ENCODE measurements at places on chromosomes 6 and 20.

DNA sequence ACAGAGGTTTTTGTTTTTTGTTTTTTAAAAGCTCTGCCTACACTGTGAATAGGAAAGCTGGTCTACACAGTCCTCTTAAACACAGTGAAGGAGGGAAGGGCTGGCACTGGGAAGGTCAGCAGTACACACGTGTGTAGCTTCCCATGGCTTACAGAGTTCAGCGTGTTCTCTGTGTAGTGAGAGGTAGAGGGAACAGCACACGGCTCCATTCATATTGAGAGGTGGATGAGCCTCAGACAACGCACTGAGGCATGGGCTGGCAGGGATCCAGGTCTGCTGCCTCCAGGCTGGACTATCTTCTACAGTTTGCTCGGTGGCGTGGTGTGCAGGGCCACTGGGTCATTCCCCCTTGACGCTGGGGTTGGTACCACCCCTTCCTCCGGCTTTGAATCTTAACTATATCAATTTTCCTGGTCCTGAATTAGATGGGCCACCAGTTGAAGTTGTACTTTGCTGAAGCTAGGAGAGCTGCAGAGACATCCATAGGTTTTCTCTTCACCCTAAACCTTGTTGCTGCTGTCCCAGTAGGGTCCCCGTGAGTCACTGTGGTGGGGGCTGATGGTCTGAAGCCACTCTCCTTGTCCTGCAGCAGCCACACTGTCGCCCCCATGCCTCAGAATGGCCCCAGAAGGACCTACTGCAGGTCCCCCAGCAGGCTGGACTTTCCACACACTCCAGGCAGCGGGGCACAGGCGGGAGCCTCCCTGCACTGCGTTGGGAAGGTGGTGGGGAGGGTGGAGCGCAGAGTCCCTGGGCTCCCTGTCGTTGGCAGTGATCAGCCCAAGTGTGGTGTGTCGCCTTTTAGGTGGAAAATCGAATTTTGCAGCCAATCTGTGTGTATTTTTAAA is 2.0 kb downstream of the ARFGAP1 start:
- DNase-seq: no peak

GRCh38 chr6:111430605-111431376 is 52.2 kb downstream of the REV3L start:
- DNase-seq: no peak

DNA sequence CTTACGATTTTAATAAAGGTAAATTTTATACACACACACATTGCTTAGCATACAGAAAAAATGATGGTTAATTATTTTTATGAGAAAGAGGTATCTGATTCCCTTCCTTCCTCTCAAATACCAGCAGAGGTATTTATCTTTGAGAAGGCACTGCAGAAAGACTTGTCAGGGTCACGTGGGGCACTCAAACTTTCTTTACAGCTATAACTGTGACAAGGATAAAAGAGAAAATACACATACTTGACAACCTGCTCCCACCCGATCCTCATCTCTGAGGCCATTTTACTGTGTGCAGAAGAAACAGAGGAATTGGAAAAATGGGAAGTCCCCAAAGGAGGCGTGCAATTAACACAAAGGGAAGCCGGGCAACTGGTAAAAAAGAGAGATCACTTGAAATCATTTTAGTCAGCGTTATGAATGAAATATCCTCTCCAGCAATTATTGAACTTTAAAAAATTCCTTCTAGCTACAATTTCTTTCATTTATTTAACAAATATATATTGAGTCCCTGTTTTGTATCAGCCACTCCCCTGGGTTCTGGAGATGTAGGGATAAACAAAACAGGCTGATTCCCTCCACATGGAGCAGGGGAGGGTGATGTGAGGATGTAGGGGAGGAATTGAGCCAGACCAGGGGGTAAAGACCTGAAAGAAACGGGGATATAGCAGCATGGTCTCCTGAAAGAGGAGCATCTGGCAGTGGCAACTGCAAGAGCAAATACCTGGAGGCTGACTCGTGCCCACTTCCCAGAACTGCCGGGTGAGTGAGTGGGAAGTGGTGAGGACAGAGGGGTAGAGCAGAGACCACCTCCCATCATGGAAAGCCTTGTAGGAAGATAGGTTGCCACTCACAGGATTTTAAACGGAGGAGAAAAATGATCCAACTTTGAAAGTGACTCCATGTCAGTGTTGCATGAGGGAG is 510.3 kb downstream of the KIF16B start:
- no peak for DNase-seq

DNA sequence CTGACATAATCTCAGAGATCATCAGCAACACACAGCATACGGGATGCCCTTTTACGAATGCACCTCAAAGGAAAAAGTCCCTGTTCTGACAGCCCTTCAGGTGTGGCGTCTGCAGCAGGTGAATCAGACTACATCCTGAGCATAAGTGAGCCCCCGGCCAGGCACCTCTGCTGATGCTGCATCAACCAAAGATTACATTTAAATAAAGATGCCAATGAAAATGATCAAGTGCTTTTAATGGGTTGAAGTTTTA is 58.7 kb downstream of the INSM1 start:
- no peak for DNase-seq

DNA sequence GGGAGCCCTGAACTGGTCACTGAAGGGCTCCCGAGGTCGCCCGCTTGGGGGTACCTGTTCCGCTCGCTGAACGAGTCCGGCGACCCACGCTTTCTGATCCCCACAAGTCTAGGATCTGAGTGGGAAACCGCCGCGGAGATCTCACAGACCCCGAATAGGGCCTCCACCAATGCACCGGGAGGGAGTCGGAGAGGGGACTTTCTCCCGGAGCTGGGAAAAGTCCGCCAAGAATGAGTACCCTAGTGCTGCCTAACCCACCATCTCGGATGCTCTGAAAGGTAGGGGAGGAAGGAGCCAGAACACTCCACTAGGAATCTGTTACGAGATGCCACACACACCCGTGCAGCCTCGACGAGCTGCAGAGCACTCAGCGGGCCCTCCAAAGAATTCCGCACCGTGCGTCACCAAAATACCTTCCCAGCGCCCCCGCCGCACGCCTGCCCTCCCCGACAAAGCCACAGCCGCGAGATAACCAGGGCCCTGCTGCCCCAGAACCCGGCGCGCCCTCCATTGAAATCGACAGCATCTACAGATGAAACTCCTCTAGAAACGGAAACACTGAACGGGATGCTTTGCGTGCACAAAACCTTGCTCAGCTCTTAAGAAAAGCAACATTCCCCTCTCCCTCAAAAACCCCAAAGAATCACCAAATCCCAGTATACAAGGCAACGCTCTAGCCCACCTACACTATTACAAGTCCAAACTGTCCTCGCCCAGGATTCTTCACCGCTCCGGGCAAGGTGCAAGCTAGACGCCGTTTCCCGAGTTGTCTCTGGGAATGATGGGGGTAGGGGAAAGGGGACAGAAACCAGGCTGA is 686 bp downstream of the COL12A1 start:
- no peak for DNase-seq

DNA sequence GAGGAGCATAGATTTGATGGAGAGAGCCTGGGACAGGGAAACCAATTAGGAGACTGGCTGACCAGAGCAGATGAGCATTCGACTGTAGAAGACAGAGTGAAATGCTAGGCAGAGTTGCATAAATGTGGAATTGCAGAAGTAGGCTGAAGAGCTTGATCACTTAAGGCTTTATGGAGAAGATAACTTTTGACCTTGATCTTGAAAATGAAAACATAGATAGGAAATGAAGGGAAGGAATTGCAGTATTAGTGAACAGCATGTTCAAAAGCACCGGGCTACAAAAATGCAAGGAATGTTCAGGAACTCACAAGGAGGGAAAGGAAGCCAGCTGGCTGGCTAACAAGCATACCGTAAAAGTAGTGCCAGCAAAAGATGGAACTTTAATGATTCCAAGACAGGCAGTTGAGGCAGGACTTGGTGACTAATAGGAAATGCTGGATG is 20.5 kb upstream of the LTV1 start:
- DNase-seq: no peak
